ENCODE measurements at places on chromosomes 2 and 18. TPM values are rescaled to one million over a fixed set of nuclear protein-coding genes. Genes with fewer than 3 reads are reported as not detected.

HOXD9 gene
- 1.1 TPM for total RNA-seq

SIX3 gene
- total RNA-seq, result 4.1 TPM

NYAP2 gene
- not detected for total RNA-seq

HAT1 gene
- 59.8 TPM for total RNA-seq

ERFE gene
- total RNA-seq, result 7.6 TPM

PCARE gene
- not detected for total RNA-seq

LIMS1 gene
- 67.4 TPM for total RNA-seq

ACADL gene
- total RNA-seq, result not detected
